ENCODE measurements at places on chromosomes 3 and 15.

DNA sequence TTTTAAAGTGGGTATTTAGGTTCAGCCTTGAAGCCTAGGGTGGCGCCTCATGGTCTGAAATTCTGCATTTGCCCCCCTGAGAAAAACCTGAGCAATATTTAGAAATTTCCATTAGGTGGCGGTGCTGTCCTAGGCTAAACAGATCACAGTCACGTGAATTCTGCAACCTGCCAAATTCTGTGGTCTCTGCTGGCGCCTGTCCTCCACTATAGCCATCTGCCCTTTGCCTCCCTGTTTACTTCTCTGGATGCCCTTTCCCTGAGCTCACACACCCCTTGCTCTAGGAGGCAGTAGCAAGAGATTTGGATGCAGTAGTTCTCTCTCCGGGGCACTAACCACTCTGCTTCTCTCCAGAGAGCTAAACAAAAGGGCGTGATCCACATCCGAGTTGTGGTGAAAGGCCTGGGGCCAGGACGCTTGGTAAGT lies 9.1 kb downstream of the MRPS11 start:
- no peak for DNase-seq

- DNase-seq, result no peak
Observed at GRCh38 chr15:93118904-93119303, 29.9 kb upstream of the RGMA start.

DNA sequence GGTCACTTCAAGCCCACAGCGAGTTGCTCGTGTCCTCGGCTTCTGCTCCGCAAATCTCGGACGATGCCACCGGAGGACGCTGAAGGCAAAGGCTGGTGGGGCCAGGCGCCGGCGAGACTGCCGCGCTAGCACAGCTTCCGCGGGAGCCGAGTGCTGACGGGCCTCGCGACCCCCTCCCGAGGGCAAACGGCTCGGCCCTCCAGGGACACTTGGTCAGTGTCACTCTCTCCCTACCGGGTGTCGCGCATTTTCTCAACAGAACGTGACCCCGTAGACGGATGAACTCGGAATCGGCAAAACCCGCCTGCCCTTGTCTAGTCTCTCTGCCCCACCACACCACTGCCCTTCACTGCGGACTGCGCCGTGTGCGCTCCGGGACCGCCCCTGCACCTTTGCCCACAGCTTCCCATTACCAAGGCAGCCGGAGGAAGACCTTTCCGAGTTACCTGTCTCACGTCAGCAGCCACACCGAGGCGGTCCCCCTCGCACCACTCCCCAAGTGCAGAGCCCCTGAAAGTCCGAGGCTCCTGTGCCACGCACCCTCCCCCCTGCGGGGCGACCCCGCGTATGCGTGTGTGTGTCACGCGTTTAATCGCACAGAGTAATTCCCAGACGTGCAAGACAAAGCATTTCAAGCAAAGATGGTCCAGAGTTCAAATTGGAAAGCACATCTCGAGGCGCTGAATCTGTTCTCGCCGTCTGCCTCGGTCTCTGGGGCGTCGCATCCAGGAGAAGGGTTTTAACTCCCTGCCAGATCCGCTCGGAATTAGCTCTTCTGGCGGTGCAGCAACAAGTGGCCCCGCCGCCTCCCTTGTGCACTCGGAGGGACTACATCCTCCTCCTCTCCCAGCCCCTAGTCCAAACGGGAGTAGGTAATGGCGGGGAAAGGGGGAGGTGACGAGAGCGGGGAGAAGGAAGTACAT lies 245.0 kb upstream of the TOPAZ1 start:
- DNase-seq, result no peak

- DNase-seq, result no peak
Observed at GRCh38 chr3:99772171-99772570, 45.5 kb upstream of the CMSS1 start.

GRCh38 chr3:142022381-142022780 lies 127.0 kb downstream of the TFDP2 start:
- no peak for DNase-seq

GRCh38 chr15:63699101-63699785 lies 102.1 kb downstream of the FBXL22 start:
- DNase-seq, result no peak

- no peak for DNase-seq
Observed at GRCh38 chr15:69082554-69082953, 68.1 kb downstream of the NOX5 start.

- no peak for DNase-seq
Observed at GRCh38 chr3:99250821-99251355, 349.4 kb upstream of the DCBLD2 start.

- no peak for DNase-seq
Observed at GRCh38 chr3:170572665-170573253, 13.1 kb downstream of the SLC7A14 start.

GRCh38 chr15:35299059-35299735 lies 214.1 kb upstream of the NANOGP8 start:
- DNase-seq, result no peak

DNA sequence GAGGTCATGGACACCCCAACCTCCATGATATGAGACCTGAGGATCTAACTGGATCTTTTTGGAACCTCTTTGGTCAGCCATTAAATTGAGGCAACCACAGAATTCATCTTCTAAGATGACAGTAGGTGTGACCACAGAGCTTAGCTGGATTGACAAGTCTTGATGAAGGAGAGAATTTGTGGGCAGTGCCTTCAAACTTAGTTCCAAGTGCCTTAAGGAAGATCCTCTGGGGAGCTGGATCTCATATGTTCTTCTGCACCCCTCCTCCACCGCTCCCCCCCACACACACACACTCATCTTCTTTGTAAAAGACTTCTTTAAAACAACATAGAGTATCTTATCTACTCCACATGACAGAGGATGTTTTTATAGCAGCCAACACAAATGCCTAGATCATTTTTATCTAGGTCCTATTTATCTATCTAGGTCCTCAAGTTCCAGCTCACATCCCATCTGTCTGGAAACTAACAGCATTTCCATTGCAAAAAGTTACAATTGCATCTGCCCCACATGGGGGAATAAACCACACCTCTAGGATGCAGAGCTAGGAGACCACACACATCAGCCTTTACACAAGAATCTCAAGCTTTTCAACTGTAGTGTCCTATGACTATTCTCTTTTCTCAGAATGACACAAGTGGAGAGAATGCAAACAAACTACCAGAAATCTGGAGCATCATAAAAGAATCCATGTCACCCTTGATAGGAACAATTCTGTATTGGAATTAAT lies 37.4 kb downstream of the WWTR1 start:
- no peak for DNase-seq

GRCh38 chr15:70853318-70853972 lies 512 bp downstream of the LARP6 start:
- no peak for DNase-seq

DNA sequence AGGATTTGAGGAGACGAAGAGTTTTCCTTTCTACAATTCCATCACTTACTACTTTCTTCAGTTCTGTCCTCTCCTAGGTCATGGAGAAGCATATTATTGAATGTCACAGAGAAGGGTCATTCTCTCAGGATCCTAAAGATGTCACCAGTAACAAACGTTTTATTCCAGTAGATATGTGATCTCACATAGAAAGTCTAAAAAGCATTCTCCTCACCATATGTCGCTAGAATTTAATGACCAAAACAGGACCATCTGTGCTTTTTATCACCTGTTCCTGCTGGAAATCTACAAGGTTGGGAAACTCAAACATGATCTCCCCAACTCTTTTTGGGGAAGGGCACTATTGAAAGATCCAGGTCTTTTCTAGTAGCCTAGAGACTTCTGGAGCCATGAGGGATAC lies 24.0 kb upstream of the FRMD5 start:
- DNase-seq, result no peak

DNA sequence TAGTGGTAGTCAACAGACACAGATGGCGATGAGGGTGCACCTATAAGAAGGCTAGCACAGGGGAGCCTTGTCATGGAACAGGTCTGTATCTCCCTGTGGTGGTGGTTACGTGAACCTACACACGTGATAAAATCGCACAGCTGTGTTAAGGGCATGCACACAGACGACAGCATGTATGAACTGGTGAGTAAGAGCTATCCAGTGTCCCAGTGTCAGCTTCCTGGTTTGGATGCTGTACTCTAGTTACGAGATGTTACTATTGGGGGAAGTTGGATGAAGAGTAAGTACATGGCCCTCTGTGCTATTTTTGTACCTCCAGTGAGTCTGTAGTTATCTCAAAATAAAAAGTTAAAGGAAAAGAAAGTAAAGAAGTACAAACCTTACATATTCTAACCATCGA lies 38.2 kb downstream of the MTMR10 start:
- DNase-seq, result no peak

DNA sequence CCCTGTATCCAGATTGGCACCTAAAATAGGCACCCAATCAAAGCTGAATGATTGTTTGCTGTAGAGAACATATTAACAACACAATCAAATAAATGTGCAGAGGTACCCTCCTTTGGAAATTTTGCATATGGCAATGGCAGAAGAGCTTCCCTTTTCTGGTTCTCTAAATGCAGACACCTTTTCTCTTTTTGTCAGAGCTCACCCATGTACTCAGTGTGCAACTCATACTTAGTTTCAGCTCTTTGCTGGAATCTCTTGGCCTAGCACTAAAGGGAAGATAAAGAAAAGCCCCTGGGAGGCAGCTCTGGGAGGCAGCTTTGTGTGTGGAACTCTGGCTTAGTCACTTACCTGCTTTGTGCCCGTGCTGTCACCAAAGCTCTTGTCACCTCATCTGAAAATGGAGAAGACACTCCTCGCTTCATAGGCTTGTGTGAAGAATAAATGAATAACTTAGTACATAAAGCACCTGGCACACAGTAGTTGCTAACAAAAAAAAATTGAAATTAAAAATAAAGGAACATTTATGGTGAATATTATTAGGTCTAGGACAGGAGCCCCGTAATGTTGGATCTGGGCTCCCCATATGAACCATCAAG lies 28.8 kb downstream of the ST6GAL1 start:
- no peak for DNase-seq

GRCh38 chr3:113231391-113231790 lies 20.0 kb downstream of the BOC start:
- DNase-seq, result no peak

- no peak for DNase-seq
Observed at GRCh38 chr3:185680231-185680630, 94.1 kb downstream of the SENP2 start.

DNA sequence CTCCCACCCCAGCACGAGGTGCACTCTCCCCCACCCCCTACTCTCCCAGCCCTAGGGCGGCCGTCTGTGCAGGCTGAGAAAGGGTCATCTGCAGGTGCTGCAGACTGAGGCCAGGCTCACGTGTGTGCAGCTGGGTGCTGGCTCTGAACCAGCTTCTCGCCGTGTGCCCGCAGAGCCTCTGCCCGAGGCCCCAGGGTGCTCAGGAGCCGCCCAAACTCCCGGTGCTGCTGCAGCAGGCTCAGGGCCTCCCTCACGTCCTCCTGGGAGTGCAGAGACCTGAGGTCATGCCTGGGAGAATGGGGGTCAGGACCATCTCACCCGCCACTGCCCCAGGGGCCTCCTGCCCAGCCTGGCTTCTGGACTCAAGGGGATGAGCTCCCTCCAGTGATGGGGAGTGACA lies 17.2 kb downstream of the SPTBN5 start:
- no peak for DNase-seq

DNA sequence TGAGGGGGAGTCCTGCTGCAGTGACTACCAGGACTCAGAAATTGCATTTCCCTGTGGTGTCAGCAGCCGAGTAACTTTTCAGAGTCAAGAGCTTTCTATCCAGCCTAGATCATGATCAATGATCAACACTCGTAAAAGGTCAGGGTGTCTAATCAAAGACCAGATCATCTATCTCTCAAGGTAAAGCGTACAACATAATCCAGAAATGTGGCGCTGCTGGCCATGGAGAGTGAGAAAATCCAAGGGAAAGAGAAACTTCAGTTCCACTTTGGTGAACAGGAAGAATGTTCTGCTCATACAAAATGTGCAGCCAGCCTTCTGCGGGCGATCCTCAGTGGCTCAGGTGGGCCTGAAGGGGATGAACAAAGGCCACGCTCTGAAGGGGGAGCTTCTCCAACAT lies 1005.8 kb upstream of the NR2F2 start:
- no peak for DNase-seq

DNA sequence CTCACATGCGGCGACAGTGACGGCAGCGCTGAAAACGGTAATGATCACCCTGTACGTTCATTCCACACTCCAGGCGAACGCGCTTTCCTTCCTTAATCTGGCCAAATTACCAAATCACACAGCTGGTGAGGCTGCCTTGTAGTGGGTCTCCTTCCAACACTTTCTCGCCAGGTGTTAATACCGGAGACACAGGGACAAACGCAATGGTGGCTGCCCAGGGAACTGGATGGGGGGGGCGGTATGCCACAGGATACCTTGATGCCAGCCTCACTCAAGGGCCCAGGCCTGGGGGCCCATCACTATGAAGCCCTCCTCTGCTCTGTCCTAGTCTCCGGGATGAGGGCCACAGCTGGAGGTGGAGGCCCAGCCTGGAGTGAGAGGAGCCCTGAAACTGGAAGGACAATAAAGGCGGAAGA lies 1.4 kb upstream of the CAMK2N2 start:
- DNase-seq, result no peak

- no peak for DNase-seq
Observed at GRCh38 chr3:196287090-196287439, 461 bp downstream of the PCYT1A start.

GRCh38 chr15:39888809-39889208 lies 31.3 kb downstream of the GPR176 start:
- DNase-seq, result no peak

GRCh38 chr3:193813501-193813830 lies 220.5 kb downstream of the OPA1 start:
- DNase-seq, result no peak

DNA sequence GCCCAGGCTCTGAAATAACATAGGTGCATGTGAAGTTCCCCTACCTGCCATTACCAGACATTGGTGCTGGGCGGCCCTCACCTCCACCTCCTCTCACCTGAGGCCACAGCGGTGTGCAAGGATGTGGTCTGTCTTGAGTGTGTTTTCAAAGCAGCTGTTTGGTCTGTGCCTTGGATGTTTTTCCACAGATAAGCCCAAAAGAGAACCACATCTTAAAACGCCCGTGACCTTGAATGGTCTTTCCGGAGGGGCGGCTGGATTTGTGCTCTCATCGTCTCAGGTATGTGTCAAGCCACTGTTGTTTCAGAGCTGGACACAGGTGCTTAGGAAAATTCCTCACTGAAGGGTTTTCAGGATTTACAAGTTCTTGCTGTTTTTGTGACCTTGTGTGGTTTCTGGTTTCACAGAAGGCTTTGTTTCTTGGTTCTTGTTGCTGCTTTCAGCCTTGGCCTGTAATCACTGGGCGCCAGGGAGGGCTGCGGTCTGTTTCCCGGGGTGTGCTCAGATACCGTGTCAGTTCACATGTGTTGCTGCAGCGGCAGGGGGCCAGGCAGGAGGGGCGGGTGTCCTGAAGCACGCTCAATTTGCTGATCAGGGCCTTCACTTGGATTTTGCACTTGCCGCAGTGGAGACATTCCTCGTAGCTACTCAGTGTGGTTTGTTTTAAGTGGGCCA lies 128.4 kb downstream of the IGF1R start:
- DNase-seq, result no peak

GRCh38 chr3:195246581-195246995 lies 24.4 kb downstream of the XXYLT1 start:
- DNase-seq, result no peak

- DNase-seq, result no peak
Observed at GRCh38 chr15:58229297-58229768, 91.2 kb downstream of the AQP9 start.

GRCh38 chr15:63582179-63582578 lies 15.0 kb upstream of the FBXL22 start:
- DNase-seq, result no peak

Measured in activated naive CD4-positive, alpha-beta T cell (primary cell).